ENCODE measurements at places on chromosomes 4 and X.

- no peak for DNase-seq
These were observed 246.2 kb downstream of the ASMT start for GRCh38 chrX:1860936-1861594.

- peak; percentile 11 for DNase-seq
These were observed 2.8 kb upstream of the GRIA2 start for GRCh38 chr4:157217708-157218107.

- peak; percentile 67 for DNase-seq
These were observed 17.7 kb downstream of the PPP2R3B start for GRCh38 chrX:368811-369562.

DNA sequence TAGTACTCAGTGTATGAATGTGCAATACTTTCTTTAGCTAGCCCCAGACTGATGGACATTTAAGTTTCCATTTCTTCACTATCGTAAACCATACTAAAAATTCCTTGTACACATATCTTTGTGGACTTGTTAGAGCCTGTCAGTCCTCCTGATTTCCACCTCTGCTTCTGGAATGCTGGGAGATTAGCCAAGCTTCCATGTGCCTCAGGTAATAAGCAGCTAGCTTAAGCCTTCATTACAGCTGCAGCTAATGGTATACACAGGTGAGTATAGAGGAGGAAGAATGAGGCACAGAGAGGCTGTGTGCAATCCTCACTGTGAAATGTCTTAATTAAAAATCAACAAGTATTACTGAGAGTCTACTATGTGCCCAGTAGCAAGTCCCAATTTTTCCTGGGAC lies 9.8 kb downstream of the SMIM9 start:
- DNase-seq: no peak

DNA sequence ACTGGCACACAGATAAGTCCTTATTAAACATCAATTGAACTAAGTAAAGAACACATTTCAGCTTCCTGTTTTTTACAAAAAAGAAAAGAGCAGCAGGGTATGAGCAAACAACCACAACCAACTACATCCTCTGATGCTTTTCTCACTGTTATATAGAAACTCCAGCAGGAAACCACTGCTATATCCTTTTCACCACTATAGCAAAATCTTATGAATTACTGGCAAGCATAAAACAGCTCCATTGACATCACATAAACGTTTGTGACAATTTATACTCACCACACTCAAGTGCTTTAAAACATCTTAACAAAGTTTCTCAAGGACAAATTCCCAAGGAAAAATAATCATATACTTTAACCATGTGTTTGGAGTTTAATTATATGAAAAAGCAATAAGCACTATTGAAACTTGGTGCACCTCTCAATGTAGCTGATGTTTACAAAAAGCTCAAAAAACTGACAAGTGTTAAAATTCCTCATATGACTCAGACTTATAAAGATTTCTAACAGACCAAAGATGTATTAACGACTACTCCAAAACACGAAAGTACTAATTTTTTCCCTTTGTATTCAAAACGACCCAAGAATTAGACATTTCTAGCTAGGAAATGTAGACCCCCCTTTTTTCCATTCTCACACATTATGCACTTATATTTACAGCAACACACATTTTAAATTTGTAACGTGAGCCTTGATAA lies 12.9 kb downstream of the GPRIN3 start:
- DNase-seq: no peak

GRCh38 chr4:75287738-75288517 lies 226.3 kb downstream of the RCHY1 start:
- DNase-seq: no peak

DNA sequence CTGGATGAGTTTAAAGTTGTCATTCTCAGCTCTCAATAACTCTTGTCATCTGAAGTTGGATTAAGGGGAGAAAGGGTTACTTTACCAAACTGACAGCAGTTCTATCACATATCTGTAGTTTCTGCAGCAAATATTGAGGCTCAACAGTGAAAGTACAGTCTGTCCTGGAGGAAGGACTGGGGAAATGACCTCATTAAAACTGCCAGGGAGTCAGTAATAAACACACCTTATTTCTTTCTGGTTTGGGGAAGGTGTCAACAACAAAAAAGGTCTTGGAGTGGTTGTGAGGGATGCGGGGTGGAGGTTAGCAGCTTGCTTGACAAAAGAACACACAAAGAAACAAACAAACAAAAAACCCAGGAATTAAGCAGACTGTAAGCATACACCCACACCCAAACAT lies 1418.0 kb downstream of the STIM2 start:
- no peak for DNase-seq

GRCh38 chr4:20044966-20045365 lies 206.7 kb upstream of the SLIT2 start:
- DNase-seq: no peak

DNA sequence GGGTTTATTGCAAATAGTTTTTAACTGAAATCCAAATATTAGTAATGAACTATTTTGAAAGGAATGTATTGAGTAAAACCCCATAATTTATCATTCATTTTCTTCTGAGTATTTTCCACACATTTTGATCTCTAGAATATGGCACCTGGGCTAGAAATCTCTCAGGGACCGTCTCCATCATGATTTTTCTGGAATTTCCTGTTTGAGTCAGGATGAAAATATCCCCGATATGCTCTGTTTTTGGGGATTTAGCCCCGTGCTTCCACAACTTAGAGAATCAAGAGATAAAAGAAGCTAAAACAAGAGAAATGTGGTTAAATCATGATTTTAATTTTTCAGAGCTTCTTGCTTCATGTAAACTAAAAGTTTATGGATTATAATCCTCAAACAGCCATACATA lies 114.2 kb downstream of the SPCS3 start:
- DNase-seq: peak; percentile 75

GRCh38 chr4:112865443-112865842 lies 184.0 kb upstream of the ANK2 start:
- peak; percentile 19 for DNase-seq

DNA sequence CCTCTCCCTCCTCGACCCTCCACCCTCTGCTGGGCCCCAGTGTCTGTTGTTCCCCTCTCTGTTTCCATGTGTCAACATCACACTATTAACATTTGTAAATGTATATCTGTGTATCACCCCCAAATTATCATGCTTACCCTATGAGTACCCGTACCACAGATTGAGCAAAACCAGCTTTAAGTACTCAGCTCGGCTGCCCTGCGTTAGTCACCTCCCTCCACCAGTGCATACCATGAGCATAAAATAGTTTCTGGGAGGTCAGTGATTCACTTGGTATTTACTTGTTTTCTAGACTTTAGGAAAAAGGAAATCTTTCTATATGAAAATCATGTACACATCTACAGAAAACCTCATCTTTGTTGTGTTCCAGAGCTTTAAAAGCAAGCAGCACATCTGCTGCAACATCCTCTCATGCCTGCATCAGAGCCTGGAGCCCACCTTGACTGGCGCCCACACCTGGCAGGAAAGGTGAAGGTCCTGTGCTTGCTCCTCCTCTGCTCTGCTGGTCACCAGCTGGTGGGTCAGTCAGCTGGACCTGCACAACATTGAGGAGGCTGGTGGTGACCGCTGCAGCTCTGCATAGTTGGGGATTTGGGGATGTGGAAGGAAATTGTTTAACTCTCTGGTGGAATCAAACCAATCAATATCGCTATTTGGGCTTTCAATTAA lies 214.4 kb upstream of the KLF3 start:
- DNase-seq: peak; percentile 65

GRCh38 chr4:136847881-136848621 lies 684.2 kb downstream of the PCDH18 start:
- DNase-seq: no peak

- DNase-seq: no peak
These were observed 13.2 kb downstream of the HAND2 start for GRCh38 chr4:173516621-173517524.

DNA sequence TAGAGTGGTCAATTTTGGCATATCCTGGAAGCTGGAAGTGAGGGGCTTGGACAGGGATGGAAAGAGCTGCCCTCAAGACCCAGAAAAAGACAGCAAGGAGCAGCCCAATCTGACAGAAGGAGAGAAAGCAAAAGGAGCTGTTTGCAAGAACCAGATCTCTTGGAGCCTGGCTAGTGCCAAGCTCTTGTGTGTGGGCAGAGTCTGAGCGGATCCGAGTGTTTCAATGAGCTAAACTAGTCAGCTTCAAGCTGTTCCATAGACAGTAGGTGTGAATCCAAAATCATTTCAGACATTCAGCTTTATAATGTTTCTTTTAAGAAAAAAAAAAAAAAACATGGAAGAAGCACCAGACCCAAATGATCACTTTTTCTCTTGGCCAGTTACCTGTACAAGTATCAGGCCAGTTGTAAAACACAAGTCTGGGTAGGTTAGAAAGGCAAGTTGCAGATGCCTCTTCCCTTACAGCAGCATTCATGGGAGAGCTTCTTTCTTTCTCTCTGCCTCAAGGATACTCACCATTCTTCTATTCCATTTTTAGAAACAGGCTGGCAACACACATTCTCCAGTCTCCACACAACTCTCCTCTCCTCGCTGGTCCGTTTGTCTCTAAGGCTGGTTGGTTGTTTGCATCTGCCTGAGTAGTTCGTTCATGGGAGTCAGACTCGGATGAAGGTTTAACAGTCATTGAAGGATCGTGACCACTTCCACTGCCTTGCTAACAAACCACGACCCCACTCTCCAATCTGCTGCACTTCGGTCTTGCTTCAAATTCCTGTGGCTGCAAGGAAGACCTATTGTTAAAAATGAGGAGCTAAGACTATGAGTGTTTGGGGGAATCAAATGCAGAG lies 105.2 kb upstream of the GATB start:
- DNase-seq: no peak

DNA sequence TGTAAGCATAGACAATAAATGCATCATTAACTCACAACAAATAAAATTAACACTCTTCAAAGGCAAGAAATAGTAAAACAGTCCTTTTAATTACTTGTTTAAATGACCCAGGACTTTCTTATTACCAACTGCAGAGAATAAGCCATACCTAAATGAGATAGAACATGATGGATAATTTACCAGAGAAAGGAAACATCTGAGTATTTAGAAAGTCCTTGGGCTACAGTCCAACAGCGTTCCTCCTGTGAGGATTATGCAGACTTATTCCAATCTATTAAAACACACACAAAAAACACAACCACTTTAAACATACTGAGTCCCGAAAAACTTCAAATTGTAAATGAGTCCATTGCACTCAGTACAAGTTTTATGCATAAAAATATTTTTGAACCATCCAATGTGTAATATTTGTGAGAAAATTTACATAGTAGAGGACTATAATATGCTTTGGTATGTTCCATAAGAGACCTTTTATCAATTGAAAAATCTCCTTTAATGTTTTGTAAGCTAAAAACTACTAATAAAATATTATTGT lies 129.2 kb downstream of the NR3C2 start:
- DNase-seq: no peak

- DNase-seq: no peak
These were observed 565.6 kb upstream of the TENM3 start for GRCh38 chr4:181677621-181678020.

- no peak for DNase-seq
These were observed 155.8 kb downstream of the RBM46 start for GRCh38 chr4:154936873-154937272.

DNA sequence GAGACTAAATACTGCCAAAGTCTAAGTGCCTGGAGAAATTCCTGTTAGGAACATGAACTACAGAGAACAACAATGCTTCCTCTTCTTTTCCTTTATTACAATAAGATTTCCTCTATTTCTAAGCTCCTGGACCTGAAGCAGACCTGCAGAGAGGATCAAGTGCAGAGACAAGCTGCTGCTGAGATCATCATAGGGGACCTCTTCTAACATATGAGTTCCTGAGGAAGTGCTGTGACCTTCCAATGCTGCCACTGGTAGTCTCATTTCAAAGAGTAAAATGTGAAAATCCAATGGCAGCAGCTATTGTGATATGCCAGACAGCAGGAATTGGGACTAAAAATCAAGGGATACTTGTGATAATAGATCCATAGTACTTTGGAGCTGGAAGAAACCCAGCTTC lies 28.0 kb downstream of the CCNG2 start:
- DNase-seq: no peak

DNA sequence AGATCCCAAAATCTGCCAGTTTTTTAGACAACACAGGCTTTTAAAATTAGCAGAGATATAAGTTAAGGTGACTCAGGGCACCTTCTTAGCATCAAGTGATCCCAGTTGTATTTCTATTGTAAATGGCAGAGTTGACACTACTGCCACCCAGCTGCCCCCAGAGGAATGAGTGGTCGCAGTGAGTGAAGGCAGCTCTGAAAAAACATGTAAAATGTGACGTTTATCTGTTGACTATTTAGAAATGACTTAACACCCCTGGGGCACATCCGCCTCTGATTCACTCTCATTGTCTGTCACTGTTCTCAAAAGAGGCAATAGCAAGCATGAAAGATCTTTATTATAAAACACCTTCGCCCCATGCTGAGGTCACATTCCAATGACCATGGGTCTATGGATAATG lies 592.4 kb downstream of the ACTRT1 start:
- DNase-seq: no peak

DNA sequence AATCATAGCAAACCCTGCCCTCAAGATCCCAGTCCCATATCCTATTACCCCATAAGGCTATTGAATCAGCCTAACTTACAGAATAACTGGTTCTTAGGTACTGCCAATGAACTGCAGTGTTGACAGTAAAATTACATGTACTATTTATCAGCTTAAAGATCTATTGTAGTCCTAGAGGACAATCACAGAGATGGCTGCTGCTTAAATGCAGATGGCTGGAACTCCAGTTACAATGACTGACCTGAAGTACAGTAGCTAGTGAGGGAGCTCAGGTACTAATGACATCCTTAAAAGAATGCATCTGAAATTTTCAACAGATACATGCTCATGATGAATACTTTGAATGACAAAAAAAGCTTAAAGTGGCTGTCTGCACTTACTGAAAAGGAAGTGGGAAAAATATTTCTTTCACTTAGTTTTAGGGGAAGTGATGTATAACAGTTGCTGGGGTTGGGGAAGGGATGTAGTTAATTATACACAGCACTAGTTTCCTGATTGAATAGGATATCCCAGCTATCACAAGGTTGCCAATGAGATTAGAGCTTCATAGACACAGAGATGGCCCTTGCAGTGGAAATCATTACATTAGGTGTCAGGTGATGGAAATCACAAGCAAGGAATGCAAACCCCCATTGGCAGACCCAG lies 42.0 kb downstream of the USP26 start:
- DNase-seq: no peak

GRCh38 chr4:145819101-145819852 lies 119.3 kb downstream of the ZNF827 start:
- DNase-seq: no peak

GRCh38 chrX:152865232-152865920 lies 32.5 kb upstream of the ZNF185 start:
- no peak for DNase-seq

- no peak for DNase-seq
These were observed 56.0 kb upstream of the RELL1 start for GRCh38 chr4:37742149-37742548.

- DNase-seq: no peak
These were observed 126.7 kb upstream of the EDNRA start for GRCh38 chr4:147354237-147354636.

DNA sequence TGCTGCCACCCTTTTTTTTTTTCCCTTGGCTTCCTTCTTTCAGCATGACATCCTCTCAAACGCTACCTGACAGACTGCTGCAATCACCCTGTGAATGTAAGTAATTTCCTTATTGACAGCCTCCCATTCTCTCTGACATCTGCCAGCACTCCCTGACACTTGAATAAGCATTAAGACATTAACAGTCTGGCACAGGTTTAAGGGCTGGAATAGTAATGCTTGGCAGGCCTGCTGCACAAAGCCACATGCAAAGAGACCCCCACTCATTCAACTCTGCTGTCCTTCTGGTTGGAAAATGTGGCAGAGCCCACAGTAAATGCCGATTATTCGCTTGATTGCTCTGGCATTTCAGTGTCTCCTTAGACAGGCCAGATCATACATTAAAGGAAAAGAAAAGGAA lies 28.1 kb upstream of the RASGEF1B start:
- no peak for DNase-seq
